Activated T-cell treated with anti-CD3 and anti-CD28 coated beads for 4 hours (primary cell): ENCODE measurements at places on chromosomes 12 and 14.

DNA sequence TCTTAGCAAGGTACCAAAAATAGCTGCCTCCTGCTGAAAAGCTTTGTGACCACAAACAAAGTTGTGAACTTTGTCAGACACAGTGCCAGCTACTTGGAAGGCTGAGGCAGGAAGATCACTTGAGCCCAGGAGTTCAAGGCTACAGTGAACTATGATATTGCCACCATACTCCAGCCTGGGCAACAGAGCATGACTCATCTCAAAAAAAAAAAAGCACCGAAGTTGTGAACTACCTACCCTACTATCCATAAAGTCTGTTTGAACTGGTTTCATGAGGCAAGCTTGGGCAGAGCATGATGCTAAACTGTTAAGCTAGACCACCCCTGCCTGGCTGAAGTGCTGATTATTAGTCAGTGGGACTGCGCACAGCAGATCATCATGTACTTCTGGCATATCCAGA is 75.5 kb downstream of the RAD52 start:
- no peak for DNase-seq

- DNase-seq: no peak
Observed at GRCh38 chr12:124923905-124924734, 9.7 kb upstream of the UBC start.

- no peak for DNase-seq
Observed at GRCh38 chr14:101623685-101624444, 62.6 kb downstream of the DIO3 start.

- DNase-seq: peak; percentile 36
Observed at GRCh38 chr12:120903412-120904196, 554 bp downstream of the SPPL3 start.

- DNase-seq: no peak
Observed at GRCh38 chr14:106738075-106738474, 1211.7 kb downstream of the TMEM121 start.

GRCh38 chr14:54135804-54136280 is 179.2 kb upstream of the BMP4 start:
- no peak for DNase-seq

DNA sequence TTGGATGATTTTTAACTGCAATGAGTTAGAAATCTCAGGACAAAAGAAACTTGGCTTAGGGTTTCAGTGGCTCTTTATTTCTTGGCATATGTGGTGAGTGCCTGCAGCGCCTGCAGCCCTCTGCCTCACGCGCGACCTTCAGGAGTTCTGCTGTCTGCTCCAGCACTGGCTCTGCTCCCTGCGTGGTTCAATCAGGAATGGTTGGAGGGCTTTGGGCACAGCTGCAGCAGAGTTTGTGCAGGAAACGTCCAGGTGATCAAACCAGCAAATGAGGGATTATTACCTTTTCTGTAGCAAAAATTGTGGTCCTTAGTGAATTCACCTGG is 19.8 kb downstream of the PPM1H start:
- DNase-seq: no peak

DNA sequence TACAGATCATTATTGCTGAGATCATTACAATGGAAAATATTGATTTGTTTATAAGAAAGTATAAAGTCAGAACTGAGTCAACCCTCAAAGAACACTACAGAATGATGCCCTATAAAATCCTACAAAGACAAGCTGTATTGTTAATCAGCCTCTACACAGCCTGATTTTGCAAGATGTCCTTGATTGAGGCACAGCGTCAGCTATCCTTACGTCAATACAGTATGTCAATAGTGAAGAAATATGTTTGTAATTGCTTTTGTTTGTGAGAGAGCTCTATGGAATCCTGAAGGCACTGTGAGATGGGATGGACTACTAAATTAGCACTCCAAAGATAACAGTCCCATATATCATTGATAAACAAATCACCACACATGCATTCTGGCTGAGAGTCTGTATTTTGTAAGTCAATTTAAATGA is 70.7 kb downstream of the RASSF9 start:
- no peak for DNase-seq

DNA sequence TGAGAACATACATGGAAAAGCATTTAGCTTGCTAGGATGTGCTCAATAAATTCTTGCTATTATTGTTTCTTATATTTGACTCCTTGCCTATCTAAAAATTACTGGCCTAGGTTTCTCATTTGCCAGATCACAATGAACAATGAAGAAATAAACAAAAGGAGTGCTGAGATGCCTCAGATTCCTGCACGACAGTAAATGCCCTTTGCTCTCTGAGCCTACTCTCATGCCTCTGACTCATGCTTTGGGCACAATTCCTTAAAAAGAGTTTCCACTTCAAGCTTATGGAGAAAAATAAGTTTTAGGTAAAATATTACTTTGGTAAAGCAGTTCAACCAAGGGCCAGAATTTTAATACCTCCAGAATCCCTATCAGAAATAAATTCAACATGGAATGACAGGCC is 30.9 kb downstream of the GRIN2B start:
- no peak for DNase-seq

- no peak for DNase-seq
Observed at GRCh38 chr12:46579474-46579873, 206.9 kb upstream of the SLC38A2 start.

- DNase-seq: no peak
Observed at GRCh38 chr12:93536111-93536765, 36.2 kb upstream of the SOCS2 start.

- no peak for DNase-seq
Observed at GRCh38 chr12:130588696-130589539, 127.2 kb downstream of the RIMBP2 start.

- DNase-seq: no peak
Observed at GRCh38 chr14:65286443-65286842, 126.1 kb upstream of the FUT8 start.

GRCh38 chr12:122537021-122537420 is 10.0 kb downstream of the KNTC1 start:
- no peak for DNase-seq

DNA sequence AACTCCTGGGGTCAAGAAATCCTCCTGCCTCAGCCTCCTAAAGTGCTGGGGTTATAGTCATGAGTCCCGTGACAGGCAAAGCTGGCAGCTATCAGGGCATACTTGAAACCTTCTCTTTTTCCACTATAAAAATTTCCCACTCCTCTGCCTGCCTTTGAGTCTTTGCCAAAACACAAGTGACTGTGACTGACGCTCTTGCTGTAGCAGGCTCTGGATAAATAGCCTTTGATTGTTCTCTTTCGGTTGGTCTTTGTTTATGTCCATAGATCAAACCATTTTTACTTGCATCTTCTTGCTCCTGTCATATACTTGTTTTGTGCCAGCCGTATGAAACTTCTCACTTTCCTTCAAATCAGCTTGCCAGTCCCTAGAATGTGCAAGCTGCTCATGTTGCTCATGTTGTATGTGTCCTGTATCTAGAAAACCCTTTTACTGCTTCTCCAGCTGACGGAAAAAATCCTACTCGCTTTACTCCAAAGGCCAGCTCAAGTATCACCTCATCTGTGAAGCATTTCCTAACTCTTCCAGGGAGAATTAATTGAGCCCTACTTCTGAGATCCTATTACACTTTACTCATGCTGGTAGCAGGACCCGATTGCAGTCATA is 73.1 kb downstream of the RESF1 start:
- DNase-seq: no peak

GRCh38 chr12:9756706-9757105 is 4.0 kb downstream of the CD69 start:
- no peak for DNase-seq

- DNase-seq: no peak
Observed at GRCh38 chr14:25909045-25909747, 688.6 kb downstream of the NOVA1 start.

DNA sequence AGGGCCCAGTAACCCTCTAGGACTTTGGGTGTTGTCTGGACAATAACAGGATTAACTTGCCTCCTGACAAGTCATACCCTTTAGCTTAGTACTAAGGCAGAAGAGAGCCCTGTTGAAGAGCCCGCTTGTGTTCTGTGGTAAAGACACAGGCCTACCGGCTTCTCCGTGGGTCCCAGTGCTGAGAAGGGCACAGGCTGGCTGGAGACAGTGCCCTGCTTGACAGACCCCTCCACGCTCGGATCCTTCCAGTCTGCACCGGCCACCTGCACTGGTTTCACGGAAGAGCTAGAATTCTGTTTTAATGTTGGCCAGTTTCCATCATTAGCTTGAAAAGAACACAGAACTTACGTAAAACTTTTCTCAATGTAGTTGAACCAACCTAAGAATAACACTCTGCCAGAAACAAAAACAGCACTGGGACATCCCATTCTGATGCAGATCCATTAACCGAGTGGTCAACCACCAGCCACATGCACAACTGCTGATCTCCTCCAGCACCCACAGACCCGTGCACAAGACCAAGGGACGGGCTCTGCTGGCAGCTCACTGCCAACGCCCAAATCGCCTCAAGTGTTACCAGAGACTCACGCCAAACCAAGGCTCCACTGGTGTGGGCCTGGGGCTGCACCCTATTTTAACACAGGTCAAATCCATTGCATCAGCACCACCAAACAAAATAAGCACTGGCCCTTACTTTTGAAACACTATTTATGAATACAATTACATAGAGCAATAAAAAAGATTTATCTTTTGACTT is 27.1 kb downstream of the ZFYVE21 start:
- no peak for DNase-seq

DNA sequence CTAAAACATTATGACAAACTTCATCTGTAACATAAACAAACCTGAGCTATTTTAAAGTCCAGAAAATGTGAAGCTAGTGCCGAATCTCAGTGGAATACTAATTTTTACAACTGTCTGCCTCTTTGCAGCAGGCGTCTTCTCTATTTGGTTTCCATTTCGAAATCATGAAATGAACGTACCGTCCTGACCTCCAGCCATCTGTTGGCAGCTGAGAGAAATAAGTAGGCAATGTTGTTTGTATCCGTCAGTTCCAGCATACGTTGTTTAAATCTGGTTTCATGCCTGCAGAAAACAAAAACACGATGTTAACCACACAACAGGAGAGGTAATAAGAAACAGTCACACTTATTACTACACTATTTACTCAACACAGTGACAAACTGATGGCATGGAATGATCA is 54.3 kb upstream of the KCNJ8 start:
- DNase-seq: no peak

- no peak for DNase-seq
Observed at GRCh38 chr12:52231305-52232202, 1.5 kb upstream of the KRT7 start.

- no peak for DNase-seq
Observed at GRCh38 chr12:64028541-64028940, 184.0 kb downstream of the SRGAP1 start.

GRCh38 chr12:52686756-52687487 is 6.7 kb upstream of the KRT1 start:
- no peak for DNase-seq

- DNase-seq: no peak
Observed at GRCh38 chr12:121713793-121714192, 1.2 kb downstream of the TMEM120B start.

- DNase-seq: no peak
Observed at GRCh38 chr12:67148265-67148664, 120.9 kb upstream of the CAND1 start.

GRCh38 chr14:102140027-102140749 is 491 bp downstream of the WDR20 start:
- peak; percentile 14 for DNase-seq

- no peak for DNase-seq
Observed at GRCh38 chr12:12818701-12819100, 5.6 kb downstream of the DDX47 start.

GRCh38 chr12:65632131-65632855 is 192.0 kb upstream of the HMGA2 start:
- no peak for DNase-seq

GRCh38 chr14:20608383-20609110 is 17.4 kb upstream of the RNASE12 start:
- DNase-seq: no peak

GRCh38 chr12:47938093-47938492 is 25.3 kb upstream of the TMEM106C start:
- DNase-seq: no peak

GRCh38 chr14:104865631-104866441 is 768 bp downstream of the CEP170B start:
- peak; percentile 46 for DNase-seq

DNA sequence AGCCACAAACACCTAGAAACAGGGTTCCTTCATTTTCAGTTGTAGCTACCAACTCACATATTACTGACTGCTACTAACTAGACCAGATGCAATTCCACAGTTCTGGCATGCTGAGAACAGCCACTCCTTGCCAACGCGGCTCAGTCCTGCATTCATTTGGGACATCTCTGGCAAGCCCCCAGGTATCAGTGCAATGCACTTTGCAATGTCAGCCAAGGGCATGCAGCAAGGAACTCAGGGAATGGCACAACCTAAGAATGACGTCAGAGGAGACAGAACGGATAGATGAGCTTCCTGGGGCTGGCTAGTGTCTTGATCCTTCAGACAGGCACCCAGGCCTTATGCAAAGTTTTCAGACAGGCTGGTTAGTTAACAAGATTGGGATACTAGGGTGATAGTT is 29.6 kb downstream of the MAP3K9 start:
- no peak for DNase-seq

DNA sequence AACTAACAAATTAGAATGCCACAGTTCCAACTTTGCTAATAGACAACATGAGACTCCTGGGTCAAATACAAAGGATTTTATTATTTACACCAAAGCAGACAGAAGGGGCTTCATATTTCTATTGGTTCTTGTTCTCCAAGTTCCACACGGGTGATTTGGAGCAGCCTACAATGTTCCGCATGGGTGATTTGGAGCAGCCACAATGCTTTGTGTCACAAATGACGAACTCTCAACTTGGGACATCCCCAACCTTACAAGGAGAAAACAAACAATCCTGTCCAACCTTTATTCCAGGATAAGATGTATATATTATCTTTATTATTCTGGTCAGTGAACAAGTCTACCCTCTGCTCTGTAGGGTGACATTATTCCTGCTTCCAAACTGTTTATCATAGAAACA is 694.3 kb upstream of the MGAT4C start:
- DNase-seq: no peak

DNA sequence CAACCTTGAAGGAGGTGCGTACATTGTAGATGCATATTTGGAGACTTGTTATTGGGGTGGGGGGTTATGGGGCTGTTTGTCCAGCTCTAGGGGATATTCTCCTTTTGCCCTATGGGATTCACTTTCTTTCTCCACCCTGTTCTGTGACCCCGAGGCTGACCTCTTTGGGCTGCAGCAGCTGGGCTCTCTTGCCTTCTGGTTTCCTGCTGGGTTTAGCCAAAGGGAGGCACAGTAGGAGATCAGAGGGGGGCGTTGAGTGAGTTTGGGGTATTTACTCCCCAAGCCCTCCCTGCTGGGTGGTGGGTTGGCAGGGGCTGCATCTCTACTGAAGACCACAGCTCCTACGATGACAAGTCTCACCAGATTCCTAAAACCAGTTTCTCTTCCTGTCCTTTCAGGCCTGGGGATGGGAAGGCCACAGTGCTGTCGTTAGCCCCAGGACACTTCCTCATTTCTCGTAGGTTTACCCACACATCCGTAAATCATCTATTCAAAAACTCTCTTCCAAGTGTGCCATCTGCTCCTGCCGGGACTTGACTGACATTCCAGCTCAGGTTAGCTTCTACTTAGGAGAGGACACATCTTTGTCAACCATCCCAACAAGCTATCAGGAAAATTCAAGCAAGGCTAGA is 127.1 kb downstream of the TMEM30B start:
- DNase-seq: no peak
